ENCODE measurements at places on chromosomes 5 and 9.

GRCh38 chr9:24096756-24097155, 270.7 kb upstream of the ELAVL2 start:
- DNase-seq = no peak

- no peak for DNase-seq
These were observed 423 bp upstream of the NUP214 start for GRCh38 chr9:131125038-131125287.

GRCh38 chr5:147551677-147552076, 41.8 kb upstream of the DPYSL3 start:
- no peak for DNase-seq

DNA sequence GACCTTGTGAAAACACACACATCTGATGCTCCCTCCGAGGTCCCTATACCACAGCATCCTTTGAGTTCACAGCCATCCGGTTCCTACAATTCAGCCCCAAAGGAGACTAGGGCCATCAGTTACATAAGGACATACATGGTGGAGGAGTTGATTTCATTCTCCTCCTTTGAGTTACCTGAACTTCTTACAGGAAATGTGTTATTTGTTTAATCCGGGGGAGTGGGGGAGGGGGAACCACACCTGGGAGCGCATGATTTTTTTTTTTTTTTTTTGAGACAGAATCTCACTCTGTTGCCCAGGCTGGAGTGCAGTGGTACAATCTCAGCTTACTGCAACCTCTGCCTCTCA, 30.7 kb downstream of the SEMA4D start:
- DNase-seq = no peak

GRCh38 chr5:127860291-127860690, 157.1 kb downstream of the CCDC192 start:
- no peak for DNase-seq

Measured in stimulated activated CD8-positive, alpha-beta memory T cell treated with anti-CD3 and anti-CD28 coated beads, Interleukin-15, amount 100 ng/mL, for 48 hours (primary cell).